Stimulated activated CD4-positive, alpha-beta T cell treated with anti-CD3 and anti-CD28 coated beads, TNF-alpha, amount 100 ng/mL, for 1 hour (primary cell): ENCODE measurements at places on chromosomes 6 and 20.

- DNase-seq, result no peak
These were observed 165.0 kb upstream of the RNF217 start for GRCh38 chr6:124797224-124797623.

DNA sequence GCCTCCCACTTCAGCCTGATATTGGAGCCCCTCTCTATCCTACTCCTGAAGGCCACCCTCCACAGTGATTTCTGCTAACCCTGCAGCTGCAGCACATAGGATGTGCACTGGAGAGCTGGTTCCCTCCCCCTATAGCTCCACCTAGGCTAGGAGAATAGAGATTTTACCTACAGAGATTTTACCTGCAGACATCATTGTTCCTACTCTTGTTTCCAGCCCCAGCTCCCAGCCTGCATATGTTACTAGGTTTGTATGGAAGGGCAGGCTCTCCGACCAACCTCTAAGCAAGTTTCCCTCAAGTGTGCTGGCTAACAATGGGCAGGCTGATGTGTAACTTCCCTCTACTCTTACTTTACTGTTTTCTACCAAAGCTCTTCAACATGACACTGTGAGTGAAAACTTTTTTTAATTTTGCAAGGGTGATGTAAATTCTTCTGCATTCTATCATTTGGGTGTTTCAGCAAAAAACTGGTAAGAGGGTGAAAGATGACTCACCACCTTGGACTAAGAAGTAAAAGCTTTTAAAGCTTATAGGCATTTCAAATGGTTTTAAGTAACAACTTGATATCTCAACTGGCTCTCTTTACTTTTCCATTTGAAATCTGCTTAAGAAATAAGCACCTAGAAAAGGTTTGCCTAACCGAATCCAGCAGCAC is 106.8 kb downstream of the CDK19 start:
- DNase-seq, result no peak

- DNase-seq, result peak; percentile 13
These were observed at the start of gene HLA-DQB1 for GRCh38 chr6:32666420-32667300. Gene HLA-DQB1, minus strand, starts transcription at chr6:32666657. Its CDS starts 50 bp downstream, at chr6:32666607.

- DNase-seq, result no peak
These were observed 54.7 kb downstream of the FGD2 start for GRCh38 chr6:37060195-37060559.

- no peak for DNase-seq
These were observed 83.2 kb downstream of the MDGA1 start for GRCh38 chr6:37614491-37614890.
